Stimulated activated CD8-positive, alpha-beta memory T cell treated with anti-CD3 and anti-CD28 coated beads, Interleukin-4, amount 100 ng/mL, for 24 hours (primary cell): ENCODE measurements at places on chromosomes 1 and 21.

DNA sequence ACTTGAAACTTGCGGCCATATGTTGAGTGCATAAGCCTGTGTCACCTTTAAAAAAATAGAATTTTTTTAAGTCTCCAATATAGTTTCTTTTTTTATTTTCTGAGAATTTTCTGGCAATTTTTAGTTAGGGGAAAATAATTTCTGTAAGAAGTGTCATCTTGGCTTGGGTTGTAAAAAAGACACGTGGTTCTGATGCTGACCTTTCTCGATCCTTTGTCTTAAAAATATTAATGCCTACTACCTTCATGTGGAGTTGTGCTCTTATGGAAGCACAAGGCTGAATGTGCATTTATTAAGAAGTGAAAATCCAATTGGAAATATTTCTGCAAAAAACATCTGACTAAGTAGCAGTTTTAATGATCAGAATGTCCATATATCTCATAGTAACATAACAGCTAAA, 3.5 kb downstream of the ELAVL4 start:
- DNase-seq: no peak

- no peak for DNase-seq
Observed at GRCh38 chr1:23100074-23100748, 68.4 kb downstream of the LUZP1 start.

DNA sequence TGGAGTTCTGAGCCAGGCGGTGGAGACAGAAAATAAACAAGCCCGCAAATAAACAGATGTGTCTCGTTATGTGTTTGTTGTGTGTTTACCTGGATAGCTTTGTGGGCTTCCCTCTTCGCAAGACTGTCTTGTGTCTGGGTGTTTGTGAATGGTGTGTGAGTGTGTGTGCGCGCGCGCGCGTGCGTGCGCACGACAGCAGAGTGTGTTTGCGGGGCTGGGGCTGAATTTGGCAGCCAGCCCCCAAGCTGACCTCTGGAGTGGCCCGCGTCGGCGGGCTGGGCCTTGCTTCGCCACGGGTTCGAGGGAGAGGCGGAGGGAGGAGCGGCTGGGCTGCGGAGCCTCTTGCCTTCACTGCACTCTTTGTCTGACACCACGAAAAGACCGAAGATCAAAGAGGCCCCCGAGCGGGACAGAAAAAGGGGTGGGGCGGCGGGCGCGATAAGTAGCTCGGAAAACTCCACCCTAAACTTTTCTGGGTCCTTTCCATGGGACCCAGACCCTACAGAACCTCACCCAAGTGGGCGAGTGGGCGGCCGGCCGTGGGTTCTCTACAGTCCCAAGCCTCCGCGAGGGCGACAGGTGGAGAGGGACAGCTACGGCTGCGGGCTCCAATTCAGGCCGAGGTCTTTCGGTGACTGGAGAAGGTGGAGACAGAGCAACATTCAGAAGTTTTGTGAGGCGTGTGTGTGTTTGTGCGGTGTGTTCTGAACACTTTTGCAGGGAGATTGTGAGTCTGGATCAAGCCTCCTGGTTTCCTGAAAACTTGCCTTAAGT, 14.5 kb downstream of the PAX7 start:
- DNase-seq: no peak

- DNase-seq: no peak
Observed at GRCh38 chr21:43012596-43012995, 38.2 kb downstream of the PKNOX1 start.

- no peak for DNase-seq
Observed at GRCh38 chr1:168452329-168452728, 91.5 kb downstream of the XCL2 start.

GRCh38 chr1:37850352-37850955, 8.9 kb downstream of the MTF1 start:
- no peak for DNase-seq

GRCh38 chr1:234987415-234988154, 141.1 kb downstream of the TOMM20 start:
- DNase-seq: no peak

DNA sequence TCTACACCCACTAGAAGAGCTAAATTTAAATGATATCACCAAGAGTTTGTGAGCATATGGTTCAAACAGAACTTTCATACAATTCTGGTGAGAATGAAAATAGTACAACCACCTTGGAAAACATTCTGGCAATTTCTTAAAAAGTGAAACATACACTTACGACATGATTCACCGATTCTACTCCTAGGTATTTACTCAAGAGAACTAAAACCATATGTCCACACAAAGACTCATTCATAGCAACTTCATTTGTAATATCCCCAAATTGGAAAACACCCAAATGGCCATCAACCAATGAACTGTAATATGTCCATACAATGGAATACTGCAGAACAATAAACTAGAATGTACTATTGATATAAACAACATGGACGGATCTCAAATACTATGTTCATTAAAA, 51.2 kb upstream of the ADAM30 start:
- no peak for DNase-seq

- DNase-seq: no peak
Observed at GRCh38 chr1:205972491-205973168, 29.4 kb upstream of the SLC26A9 start.

DNA sequence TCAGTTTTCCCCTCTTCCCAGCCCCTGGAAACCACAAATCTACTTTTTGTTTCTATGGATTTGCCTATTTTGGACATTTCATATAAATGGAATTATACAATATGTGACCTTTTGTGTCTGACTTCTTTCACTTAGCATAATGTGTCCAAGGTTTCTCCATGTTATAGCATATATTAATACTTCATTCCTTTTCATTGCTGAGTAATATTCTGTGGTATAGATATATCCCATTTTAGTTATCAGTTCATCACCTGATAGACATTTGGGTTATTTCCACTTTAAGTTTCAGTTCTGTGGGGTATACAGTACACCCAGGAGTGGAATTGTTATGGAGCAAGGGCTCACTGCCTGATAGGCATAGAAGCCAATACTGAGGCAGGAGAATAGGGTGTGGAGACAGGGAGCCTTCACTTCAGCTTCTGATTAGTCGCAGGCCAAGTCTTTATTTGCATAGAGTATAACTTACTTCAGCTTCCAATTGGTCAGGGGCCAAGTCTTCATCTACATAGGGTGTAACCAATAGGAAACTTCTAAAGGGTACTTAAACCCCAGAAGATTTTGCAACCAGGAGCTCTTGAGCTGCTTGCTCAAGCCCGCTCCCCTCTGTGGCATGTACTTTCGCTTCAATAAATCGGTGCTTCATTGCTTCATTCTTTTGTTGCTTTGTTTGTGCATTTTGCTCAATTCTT, 8.3 kb upstream of the NVL start:
- DNase-seq: no peak

GRCh38 chr1:32893198-32894018, 7.1 kb downstream of the HPCA start:
- no peak for DNase-seq

DNA sequence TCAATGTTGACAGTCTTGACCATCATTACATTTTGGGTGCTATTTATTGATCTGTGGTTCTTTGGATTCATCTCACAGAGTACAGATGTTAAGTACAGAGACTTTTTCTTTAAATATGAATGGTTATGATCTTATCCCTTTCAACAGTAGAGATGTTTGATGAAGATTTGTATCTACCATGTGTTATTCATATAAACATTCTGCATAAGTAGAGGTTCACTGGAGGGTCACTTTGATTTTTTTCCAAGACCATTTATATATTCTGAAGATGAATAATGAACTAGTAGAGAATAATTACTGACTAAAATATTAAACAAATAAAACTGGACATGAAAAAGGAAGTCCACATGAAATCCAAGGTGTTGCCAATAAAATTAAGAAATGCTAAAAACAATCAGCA, 28.6 kb upstream of the HUNK start:
- no peak for DNase-seq

DNA sequence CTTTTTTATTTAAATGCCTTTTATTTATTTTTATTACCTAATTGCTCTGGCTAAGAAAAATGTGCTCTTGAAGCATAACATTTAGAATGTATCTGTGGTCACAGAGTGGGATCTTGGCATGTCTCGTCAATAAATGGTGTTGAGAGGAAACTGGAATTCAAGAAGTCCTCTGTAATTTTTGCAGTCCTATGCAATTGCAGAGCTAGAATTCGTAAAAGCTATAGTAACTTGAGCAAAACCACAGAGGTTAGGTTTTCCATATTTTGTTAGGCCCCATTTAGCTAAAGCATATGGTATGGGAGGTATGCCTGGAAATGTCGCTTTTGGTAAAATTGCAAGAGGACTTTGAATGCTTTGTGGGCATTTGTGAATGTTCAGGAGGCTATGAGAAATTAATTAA, 466.7 kb upstream of the NFIA start:
- no peak for DNase-seq

DNA sequence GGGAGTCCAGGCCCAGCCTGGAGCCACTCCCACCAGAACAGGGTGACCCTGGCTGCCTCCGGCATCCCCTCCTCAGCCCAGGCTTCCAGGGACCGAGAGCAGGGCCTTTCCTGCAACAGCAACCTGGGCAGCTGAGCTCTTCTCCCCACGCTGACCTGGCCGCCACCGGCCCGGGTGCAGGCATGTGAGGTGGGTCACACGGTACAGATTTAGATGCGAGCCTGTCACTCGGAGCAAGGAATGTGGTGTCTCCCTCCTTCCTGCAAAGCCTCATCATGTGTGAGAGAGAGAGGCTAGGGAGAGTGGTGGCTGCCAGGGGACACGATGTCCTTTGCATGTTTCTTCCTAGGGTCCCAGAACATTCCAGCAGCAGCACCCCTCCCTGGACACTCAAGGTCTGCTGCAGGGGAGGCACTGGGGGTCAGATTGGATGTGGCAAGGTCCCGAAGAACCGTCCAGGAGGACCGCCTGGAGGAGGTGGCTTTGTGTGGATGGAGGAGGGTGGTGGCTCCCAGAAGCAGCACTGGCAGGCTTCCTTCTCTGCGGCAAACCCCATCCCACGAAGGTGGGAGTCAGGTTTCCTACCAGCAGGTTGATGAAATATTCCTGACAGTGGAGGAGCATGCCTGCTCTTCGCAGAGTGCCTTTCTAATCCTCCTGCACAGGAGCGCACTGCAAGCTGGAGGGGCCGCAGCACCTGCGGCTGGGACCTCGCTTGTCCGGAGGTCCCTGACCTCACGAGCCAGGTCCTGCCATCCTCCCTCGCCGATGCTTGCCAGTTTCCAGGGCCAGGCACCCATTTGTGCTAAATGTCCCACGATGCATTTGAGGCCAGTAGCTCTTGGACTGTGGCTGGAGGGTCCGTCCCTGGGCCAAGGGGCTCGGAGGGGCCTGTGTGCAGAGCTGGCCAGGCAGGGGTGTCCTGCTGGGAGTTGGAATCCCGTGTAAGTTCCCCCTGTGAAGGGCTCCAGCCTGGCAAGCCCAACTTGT, 68.4 kb downstream of the PRDM16 start:
- DNase-seq: no peak

- DNase-seq: no peak
Observed at GRCh38 chr1:171819946-171820345, 21.4 kb upstream of the DNM3 start.

- no peak for DNase-seq
Observed at GRCh38 chr1:35640380-35641232, 720 bp downstream of the PSMB2 start.

DNA sequence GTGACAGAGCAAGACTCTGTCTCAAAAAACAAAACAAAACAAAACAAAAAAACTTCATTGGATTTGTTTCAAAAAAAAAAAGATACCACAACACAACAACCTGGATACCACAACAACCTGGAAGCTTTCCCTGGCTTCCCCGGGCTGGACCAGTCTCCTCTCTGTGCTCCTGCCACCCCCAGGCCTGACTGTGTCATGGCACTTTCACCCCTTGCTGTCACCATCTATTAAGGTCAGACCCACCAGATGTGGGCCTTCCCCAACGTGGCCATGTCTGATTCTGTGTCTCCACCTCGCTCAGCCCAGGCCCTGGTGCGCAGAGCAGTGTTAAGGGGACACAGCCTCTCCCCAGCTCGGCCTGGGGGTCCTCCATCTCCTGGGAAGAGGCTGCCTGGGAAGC, 28.3 kb upstream of the ACOT11 start:
- DNase-seq: no peak

DNA sequence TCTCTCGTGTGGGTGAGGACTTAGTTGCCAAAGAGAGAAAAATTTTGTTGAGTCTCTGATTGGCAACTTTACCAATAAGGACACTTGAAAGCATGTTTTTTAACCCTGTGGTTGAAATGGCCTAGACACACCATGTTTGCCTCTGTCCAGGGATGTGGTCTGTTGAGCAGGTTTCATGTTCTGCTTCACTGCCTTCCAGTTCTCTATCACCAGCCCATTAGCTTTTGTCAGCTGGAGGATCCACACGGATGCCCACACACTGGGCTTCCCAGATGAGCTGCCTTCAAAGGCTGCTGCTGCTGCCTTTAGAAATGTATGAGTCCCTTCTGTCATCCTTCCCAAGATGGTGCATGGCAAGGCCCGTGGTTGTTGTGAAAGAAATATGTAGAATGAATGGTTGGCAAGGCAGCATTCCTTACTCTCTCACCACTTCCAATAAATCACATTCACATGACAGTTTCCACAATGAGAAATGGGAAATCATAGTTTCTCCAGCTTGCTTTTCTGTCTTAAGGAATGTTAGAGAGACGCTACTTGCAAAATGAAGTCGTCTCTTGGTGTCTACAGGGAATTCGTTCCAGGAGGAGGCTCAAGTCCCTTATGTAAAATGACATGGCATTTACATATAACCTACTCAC, 108.2 kb upstream of the SLC35F3 start:
- no peak for DNase-seq

GRCh38 chr1:234840843-234841242, 230.9 kb upstream of the IRF2BP2 start:
- DNase-seq: no peak
